ENCODE measurements at places on chromosomes 13 and 19.

GRCh38 chr13:44622261-44622660 is 46.1 kb upstream of the TSC22D1 start:
- DNase-seq, result no peak

DNA sequence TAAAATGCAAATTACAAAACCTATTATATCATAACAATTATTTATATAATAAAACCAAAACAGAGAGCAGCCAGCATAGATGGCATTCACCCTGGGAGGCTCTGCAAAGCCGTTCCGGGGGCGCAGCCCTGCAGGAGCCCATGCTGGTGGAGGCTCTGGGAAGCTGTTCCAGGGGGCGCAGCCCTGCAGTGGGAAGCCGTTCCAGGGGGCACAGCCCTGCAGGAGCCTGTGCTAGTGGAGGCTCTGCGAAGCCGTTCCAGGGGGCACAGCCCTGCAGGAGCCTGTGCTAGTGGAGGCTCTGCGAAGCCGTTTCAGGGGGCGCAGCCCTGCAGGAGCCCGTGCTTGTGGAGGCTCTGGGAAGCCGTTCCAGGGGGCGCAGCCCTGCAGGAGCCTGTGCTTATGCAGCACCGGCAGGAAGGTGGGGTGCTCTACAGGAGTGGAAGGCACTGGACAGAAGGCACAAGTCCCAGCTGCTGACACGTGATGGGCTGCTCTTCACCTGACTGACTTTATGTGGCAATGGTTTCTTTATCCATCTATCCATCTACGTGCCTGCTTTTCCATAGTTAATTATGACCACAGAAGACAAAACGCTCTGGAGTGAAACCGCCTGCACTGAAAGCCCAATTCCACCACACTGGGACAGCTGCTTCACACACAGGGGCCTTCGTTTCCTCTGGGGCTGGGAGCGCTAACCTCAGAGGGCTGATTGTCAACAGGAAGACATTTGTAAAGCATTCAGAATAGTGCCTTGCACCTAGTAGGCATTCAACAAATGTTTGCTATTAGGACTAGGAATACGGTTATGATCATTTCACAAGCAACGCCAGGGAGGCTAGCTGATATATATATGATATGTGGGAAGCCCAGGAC is 23.7 kb downstream of the PCID2 start:
- DNase-seq, result no peak

- DNase-seq, result peak; percentile 1
These were observed 122.0 kb downstream of the OLFM4 start for GRCh38 chr13:53150568-53150967.

DNA sequence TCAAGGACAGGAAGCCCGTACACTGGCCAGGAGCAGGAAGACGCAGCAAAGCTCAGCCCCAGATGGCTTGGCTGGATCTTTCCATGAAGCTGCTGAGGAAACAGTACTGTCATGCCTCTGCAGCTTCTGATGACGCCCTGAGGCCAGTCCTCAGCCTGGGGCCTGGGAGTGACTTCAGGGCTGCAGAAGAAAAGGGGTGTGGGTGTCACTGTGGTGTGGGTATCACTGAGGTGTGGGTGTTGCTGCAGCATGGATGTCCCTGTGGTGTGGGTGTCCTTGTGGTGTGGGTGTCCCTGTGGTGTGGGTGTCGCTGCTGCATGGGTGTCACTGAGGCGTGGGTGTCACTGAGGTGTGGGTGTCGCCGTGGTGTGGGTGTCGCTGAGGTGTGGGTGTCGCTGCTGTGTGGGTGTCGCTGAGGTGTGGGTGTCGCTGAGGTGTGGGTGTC is 12.0 kb upstream of the GAS6 start:
- no peak for DNase-seq

DNA sequence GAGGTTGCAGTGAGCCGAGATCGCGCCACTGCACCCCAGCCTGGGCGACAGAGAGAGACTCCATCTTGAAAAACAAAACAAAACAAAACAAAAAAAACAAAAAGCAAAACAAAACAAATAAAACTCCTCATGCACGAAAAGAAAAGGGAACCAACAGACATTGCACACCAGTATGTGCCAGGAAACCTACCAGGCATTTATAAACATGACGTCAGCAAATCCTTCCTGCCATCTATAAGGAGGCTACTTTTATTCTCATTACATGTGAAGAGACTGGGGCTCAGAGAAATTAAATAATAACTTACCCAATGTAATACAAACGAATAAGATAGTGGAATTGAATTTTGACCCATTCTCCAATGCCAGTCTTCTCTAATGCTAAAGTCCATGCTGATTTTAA is 197.2 kb downstream of the NUFIP1 start:
- no peak for DNase-seq

GRCh38 chr13:41548031-41548430 is 90.7 kb downstream of the RGCC start:
- no peak for DNase-seq

All from retinal pigment epithelial cell (primary cell).